CD4-positive, alpha-beta T cell treated with Interferon alpha-2 for 1 hour (primary cell): ENCODE measurements at places on chromosomes 11 and 22.

- DNase-seq: no peak
Observed at GRCh38 chr11:122197066-122197987, 81.3 kb upstream of the BLID start.

GRCh38 chr11:105236664-105237063 lies 97.1 kb upstream of the CARD18 start:
- no peak for DNase-seq

DNA sequence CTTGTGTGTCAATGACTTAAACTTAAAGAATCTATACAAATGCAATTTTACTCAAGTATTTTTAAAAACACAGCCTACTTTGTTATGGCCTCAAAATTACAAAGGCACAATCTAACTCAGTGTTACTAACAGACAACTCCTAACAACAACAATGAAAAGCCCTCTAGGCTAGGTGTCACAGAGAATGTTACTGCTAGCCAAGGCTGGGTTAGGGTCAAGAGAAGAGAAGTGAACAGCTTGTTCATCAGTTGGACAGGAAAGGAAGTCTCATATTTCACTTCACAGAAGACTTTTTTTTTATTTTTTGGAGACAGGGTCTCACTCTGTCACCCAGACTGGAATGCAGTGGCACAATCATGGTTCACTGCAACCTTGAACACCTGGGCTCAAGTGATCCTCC lies 26.0 kb downstream of the CLDN25 start:
- DNase-seq: no peak

- no peak for DNase-seq
Observed at GRCh38 chr11:2072551-2073261, 66.5 kb downstream of the IGF2 start.

- DNase-seq: no peak
Observed at GRCh38 chr11:43582024-43582862, 98.3 kb upstream of the HSD17B12 start.

DNA sequence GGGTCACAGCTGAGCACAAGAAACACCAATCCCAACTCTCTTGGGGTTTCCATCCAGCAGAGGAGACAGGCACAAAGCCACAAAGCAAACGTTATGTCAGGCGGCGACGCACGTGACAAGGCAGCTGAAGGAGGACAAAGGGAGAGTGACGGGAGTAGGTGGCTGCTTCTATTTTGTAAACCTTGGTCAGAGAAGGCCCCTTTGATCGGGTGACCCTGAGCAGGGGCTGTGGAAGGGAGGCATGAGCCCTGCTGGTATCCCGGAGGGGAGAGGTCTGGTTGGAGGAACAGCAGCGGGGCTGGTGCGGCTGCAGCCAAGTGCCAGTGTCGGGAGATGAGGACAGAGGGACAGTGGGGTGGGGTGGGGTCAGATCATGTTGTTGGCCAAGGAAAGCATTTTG lies 17.3 kb upstream of the RFPL3 start:
- DNase-seq: no peak

DNA sequence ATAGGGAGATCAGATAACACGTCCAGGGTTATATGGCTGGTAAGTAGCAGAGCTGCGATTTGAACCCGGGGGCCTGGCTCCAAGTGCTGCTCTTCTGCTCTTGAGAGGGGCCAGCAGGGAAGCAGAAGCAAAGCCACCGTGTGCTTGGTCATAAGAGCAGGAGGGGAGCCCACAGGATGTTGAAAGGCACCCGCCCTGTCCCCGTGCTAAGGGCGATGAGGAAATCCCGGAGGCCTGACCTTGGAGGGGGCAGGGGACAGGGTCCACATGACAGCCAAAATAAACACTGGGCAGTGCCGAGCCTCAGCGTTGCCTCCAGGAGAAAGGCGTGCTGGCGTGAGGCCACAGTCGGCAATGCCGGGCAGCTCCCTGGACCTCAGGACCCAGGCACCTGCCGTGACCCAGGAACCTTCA lies 28.8 kb downstream of the TOM1 start:
- DNase-seq: no peak

GRCh38 chr11:79444923-79445322 lies 4.1 kb upstream of the TENM4 start:
- no peak for DNase-seq

DNA sequence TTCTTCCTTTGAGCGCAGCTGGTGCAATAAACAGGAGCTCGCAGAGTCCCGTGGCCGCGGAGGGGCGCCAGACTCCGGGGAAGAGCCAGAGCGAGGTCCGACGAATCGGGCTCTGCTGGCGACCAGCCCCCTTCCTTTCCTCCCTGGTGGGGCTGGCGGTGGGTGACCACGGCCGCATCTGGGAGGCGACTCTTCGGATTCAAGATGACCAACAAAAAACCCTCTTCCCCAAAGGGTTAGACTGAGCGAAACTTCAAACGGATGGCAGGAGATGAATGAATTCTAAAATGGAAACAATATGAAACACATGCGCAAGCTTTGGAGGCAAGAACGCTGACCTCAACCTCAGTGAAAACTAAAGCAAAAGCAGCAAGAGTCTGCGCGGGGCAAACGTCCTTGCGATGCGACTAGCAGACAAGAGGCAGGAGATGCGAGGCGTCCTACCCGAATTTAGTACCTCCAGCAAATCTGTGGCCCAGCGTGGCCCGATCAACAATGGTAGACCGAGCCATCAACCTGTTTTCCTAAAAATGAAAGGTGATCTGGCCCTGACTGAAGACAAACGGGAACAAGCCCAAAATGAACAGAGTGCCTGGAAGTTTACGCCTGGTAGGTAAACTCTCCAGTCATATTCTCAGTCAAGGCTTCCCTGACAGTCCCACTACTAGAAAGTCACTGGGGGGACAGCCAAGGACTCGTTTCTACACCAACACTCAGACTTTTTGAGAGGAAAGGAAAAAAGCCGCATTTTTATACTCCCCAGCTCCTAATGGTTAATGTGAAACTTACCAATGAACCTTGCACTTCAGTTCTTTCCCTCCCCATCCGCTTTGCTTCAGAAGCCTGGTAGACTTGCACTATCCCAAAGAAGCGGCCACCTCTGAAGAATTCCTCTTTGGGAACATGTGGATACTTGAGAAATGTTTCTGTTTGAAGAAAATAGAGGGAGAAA lies 11.6 kb downstream of the MMP3 start:
- DNase-seq: no peak

DNA sequence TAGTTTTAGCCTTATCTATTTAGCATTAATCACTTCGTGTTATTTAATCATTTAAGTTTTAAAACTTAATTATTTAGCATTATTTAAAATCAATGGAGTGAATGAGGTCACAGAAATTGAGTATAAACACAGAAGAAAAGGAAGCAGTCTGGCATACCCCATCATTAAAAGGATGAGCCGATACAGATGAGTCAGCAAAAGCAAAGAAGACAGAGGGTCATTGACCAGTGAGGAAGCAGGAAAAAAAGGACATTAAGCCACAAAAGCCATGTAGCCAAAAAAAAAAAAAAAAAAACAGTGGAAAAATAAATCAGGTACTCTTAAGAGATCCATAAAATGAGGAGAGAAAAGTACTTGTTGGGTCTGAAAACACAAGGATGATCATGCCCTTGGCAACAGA lies 71.5 kb downstream of the TYR start:
- DNase-seq: no peak

GRCh38 chr11:65415499-65416340 lies 6.9 kb upstream of the NEAT1 start:
- DNase-seq: no peak

- no peak for DNase-seq
Observed at GRCh38 chr11:67656278-67656922, 5.9 kb upstream of the ACY3 start.

DNA sequence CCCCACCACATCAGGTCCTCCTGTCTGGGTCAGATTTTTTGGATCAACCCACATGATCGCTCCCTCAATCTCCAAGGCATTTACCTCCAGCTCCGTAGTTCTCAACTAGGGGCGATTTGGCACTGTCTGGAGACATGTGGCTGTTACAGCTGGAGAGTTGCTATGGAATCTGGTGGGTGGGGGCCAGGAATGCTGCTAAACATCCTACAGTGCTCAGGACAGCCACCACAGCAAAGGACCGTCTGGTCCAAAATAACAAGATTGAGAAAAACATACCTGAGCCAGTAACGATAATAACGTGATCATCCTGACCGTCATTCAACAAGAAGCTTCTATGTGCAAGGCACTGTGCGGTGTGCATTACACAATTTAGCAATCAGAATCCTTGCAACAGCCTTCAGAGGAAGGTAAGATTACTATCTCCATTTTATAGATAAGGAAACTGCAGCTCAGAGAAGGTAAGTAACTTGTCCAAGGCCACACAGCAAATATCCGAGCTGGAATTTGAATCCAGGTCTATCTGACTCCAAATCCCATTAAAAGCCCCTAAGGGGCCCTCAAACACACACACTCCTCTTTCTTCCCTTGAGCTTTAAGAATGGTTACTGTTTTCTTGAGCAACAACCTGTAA lies 14.3 kb upstream of the CRY2 start:
- no peak for DNase-seq

GRCh38 chr22:40648386-40648785 lies 11.9 kb upstream of the MRTFA start:
- DNase-seq: no peak

GRCh38 chr11:94433049-94433448 lies 31.8 kb upstream of the GPR83 start:
- no peak for DNase-seq

DNA sequence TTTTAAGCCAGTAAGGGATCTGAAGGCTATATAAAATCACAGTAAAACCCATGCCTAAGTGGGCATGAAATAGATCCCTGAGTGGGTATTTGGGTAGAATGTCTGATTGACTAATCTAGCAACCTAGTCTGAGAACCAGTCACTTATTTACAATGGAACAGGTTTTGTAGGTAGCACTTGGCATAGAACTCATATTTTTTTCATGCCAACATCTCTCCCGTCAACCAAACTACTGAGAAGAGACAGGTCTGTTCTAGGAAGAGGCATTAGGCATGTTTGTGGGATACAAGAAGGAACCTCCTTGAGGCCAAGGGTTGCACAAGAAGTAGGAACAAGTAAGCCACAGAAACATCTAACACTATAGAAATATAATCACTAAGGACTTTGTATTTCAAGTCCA lies 840.4 kb upstream of the TENM4 start:
- DNase-seq: no peak

DNA sequence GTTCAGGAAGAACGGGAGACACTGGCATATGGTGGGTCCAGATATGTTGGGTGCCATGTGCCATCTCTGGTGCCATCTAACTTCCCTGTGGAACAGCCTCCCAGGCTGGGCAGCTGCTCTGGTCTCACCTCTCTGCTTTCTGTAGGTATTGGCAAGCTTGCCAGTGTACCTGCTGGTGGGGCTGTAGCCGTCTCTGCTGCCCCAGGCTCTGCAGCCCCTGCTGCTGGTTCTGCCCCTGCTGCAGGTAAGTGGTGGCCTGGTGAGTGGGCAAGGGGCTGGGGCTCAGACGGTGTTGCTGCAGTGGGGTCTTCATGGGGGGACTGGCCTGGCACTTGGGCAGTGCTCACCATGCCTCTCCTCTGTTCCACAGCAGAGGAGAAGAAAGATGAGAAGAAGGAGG lies 2.6 kb downstream of the RPLP2 start:
- DNase-seq: no peak

DNA sequence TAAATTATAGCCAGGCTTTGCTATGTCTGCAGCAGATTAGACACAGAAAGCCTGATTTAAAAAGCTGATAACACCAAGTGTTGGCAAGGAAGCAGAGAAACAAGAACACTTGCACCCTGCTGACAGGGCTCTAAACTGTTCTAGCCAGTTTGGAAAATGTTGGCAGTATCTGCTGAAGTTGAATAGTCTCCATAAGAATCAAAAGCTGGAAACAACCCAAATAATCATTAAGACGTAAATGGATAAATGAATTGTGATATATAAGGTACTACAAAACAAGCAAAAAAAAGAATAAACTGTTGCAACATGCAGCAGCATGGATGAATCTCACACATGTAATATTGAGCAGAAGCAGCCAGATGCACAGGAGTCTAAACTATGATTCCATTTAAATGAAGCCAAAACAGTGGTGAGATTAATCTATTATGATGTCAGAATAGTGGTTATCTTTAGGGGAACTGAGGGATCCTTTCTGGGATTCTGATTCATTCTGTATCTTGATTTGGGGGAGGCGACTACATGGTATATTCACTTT lies 40.4 kb upstream of the ADORA2A start:
- DNase-seq: no peak

DNA sequence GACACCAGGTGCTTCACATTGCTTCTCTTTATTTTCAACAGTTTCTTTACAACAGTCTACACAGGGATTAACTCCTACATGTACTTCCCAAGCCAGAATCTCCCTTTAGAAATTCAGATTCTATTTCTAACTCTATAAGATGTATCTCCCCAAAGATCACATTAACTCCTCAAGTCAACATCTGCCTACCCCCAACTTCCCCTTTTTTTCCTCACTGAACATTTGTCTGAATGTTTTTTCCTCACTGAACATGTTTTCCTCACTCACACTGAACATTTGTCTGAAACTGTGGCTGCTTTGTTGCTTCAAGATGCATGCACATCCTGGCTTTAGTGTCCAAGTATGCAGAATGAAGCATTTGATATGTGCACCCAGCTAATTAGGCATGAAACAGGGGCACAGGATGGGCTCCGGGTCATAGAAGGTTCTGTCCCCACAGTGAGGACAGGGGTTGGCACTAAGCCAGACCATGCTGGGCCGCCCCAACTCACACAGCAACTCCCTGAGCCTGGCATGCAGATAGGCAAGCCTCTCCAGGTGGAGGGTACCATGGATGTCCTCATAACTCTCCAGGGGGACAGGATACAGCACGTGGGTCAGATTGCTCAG lies 11.3 kb downstream of the PRAME start:
- DNase-seq: no peak

DNA sequence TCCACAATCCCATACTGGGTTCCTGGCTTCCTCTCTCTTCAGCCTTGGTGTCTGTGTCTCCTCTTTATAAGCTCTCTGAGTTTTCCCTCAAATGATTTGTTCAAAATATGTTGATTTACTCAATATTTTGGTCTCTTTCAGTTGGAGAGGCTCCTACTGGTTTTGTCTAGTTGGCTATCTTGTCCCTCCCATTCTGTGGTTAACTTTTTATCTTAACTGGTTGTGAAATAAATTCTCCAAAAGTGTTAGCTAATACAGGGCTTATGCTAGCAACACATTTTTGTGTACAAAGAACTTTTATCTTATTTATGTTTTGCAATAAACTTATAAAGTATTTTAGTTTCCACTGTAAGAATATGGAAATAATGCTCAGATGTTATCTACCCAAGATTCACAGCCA lies 200.9 kb downstream of the AASDHPPT start:
- no peak for DNase-seq
